ENCODE measurements at places on chromosomes 5 and 9.
A peak's percentile ranks its signal among the peaks of the same experiment; 100 is the strongest.

DNA sequence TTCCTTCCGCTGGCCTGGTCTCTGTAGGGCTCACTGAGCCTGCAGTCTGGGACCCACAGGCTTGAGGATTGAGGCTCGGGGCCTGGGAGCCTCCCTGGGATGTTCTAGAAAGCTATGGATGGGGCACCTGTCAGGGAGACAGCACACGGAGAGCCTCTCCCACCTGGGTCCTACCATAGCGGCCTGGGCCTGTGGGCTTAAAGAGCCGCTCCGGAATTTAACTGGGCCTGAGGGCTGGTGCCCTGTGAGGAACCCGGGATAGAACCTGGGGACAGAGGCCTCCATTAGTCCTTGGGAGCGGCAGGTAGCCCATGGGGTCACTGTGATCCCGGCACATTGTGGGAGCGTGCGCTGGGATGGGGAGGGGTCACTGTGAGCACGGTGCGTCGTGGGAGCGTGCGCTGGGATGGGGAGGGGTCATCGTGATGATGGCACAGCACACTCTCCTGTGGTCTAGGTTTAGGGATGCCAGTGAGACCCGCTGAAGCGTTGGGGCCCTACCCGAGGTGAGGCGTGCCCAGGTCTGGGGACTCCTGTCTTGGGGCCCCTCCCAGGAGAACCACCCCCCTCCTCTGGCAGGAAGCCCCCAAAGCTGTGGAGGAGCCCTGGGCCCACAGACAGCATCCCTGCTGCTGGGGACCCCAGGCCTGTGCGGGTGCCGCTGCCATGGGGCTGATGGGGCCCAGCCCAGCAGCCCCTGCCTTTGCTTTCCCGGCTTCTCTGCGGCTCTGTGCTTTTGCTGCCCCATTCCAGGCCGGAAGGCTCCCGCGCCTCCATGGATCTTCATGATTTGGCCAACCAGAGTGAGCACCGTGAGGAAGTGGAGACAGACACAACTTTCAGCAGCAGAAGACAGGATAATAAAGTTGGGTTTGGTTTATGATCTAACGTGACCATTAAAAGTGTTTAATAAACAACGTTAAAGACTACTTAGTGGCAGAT is 3.4 kb upstream of the CEP72 start:
- peak; percentile 32 for DNase-seq

GRCh38 chr9:76646249-76646648 is 118.0 kb upstream of the PCA3 start:
- no peak for DNase-seq

GRCh38 chr5:82308416-82308815 is 30.3 kb upstream of the RPS23 start:
- DNase-seq, result no peak

GRCh38 chr9:93670208-93671019 is 94.0 kb downstream of the PHF2 start:
- DNase-seq, result peak; percentile 60

DNA sequence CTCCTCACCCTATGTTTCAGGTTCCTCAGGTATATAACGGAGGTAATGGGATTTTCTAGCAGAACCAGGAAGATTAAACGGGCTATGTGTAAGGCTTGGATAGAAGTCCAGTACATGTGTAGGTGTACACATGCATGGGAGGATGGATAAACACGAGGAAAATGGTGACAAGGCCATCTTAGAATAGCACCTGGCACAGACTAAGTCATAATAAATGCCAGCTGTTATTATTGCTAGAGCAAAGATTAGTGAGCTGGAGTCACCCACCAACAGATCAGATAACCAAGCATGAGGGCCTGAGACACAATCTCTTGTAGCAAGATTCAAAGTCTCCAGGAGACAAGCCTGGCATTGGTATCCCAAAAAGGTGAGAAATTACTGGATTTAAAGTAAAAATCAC is 21.1 kb downstream of the SPOCK1 start:
- no peak for DNase-seq

DNA sequence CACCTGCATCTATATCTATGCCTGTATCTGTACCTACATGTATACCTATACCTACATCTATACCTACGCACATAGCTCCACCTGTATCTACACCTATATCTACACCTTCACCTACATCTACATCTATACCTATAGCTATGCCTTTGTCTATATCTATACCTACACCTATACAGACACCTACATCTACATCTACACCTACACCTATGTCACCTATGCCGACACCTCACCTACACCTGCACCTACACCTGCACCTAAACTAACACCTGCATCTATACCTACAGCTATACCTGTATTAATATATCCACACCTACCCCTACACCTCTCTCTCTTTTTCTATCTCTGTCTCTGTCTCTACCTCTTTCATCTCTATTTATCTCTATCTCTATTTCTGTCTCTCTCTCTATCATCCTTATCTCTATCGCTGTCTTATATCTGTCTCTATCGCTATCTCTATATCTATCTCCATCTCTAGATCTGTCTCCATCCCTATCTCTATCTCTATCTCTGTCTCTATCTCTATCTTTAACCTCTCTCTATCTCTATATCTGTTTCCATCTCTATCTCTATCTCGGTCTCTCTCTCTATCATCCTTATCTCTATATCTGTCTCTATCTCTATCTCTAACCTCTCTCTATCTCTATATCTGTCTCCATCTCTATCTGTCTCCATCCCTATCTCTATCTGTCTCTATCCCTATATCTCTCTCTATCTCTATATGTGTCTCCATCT is 37.9 kb downstream of the IRX4 start:
- DNase-seq, result no peak

GRCh38 chr5:35357973-35358372 is 127.7 kb upstream of the PRLR start:
- DNase-seq, result no peak

- DNase-seq, result no peak
These were observed 109.0 kb upstream of the TAS2R1 start for GRCh38 chr5:9739135-9739534.

- no peak for DNase-seq
These were observed 106.9 kb upstream of the SEMA6A start for GRCh38 chr5:116681334-116682013.

DNA sequence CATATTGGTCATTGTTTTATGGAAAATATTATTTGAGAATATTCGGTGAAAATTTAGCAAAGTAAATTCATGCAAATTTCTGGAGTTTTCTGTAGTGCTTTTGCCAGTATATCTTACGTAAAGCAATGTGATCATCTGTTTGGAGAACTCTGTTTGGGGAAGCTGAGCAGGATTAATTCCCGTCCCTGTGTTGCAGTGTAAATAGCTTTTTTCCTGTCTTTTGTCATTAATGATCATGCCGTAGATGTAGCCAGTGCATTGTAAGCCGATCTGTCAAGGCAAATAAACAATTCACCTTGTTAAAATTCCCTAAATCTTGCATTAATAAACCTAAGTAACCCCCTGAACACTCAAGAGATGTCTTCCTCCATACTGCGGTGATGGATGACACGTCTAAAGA is 39.2 kb downstream of the PPIC start:
- no peak for DNase-seq

DNA sequence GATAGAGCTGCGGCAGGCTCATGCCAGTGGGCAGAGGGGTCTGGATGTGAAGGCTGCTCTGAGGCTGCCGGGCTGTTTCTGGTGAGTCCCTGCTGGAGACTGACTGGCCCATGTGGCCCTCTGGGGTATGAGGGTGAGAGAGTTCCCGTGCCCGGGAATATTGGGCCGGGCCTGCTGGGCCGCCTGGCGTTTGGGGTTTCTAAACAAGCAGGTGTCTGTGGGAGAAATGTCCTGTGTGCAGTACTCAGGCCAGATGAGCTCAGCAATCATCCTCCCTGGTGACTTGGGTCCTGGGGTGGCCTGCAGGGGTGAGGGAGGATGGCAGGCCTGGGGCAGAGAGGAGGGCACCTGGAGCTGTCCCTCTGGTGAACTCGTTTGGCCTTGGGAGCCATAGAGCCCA is 74.9 kb downstream of the MACROH2A1 start:
- DNase-seq, result peak; percentile 32

- peak; percentile 58 for DNase-seq
These were observed 2.2 kb downstream of the COL23A1 start for GRCh38 chr5:178587763-178588611.

GRCh38 chr5:54538156-54538555 is 20.6 kb downstream of the SNX18 start:
- DNase-seq, result no peak

DNA sequence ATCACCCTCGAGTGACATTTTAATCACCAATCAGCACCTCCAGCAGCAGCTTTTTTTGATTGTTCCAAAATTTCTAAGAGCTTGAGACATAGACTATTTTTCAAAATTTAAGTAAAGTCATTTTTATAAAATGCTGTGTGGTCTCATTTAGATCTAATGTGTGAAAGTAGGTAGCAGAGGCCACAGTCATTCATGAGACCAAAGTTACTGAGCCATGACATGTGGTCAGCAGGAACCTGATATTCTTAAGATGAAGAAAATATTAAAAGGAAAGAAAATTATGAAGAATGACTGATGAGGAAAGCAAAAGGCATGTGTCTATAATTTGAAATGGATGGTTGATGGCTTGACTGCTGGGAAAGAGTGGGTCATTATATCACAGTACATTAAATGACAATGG is 7.2 kb downstream of the FREM1 start:
- no peak for DNase-seq

DNA sequence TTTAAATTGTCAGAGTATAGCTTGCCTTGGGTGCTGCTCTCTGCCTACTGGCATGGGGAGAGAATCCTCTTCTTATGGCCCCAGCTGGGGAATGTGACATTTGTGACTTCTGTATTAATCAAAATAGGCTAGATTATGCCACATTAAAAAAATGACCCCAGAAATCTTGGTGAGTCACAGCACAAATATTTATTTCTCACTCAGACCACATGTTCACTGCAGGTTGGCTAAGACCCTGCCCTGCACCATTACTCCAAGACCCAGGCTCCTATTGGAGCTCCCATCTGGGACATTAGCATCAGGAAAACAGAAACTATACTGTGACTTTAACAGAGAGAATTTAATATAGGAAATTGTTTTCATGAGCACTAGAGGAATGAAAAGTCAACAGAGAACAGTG is 16.6 kb upstream of the WHRN start:
- DNase-seq, result no peak

GRCh38 chr9:69895659-69896058 is 75.0 kb downstream of the CFAP95 start:
- no peak for DNase-seq

- DNase-seq, result no peak
These were observed 447.3 kb downstream of the ARHGEF28 start for GRCh38 chr5:74073257-74073656.

GRCh38 chr9:69466151-69466550 is 141.1 kb downstream of the ENTREP1 start:
- no peak for DNase-seq

- DNase-seq, result no peak
These were observed 117.0 kb downstream of the TRPM6 start for GRCh38 chr9:74770508-74771261.

GRCh38 chr5:52844885-52845284 is 57.2 kb downstream of the ITGA1 start:
- DNase-seq, result no peak

DNA sequence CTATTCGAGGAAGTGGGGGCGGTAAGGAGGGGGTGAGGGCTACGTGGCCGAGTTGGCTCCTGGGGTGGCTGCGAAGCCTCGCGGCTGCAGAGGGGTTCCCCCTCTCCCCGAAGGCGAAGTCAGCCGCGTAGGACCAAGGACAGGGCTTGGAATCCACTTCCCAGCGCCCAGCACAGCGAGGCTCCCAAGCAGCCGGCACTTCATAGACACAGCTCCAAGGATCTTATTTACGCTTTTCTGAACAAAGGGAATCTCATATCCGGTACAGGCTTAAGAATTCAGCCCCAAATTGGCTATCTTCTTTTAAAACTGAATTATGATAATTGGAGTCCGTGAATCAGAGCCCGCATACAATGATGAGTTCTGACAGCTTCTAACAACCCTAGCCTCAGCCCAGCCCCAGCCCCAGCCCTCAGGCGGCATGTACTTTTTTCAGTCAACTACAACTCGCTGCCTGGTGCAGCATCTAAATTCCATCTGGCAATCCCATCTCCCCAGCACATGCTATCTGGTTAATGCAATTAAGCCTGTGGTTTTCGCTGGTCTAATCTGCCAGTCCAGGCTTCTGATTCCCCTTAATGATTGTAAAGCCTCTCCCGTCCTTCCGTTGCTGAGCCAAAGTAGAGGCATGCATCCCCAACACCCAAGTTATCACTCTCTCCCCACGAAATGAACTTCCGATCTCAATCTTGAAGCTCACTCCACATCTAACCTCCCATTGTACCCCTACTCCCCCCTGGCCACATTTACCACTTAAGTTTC is 1.0 kb downstream of the ELAVL2 start:
- peak; percentile 68 for DNase-seq

DNA sequence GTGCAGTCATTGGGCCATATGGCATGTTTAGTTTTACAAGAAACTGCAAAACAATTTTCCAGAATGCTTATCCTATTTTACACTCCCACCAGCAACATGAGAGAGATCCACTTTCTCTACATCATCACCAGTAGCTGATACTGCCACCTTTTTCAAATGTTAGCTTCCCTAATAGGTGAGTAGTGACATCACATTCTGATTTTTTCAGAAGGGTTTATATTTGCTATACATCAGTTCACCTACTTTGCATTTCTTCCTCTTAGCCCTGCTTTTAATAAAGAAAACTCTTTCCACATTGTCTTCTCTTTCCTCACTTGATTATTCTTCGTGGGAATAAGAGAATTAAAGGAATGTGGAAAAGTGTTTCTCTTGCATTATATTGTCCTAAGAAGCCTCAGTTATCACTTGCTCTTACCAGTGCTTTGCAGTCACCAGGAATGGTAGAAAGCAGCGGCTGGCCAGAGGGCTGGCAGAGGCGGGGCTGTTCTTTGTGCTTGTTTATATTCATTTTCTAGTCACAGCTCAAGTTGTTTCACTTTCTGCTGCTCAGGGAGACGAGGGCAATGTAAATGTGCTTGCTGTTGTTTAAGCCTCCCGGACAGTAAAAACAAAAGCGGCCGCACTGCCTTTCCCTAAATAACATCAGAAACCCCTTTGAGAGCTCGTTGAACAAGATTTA is 164.8 kb downstream of the HSD17B3 start:
- peak; percentile 56 for DNase-seq

GRCh38 chr9:17783227-17783626 is 204.4 kb downstream of the SH3GL2 start:
- DNase-seq, result no peak

GRCh38 chr9:96169484-96169883 is 132.5 kb downstream of the HSD17B3 start:
- peak; percentile 68 for DNase-seq
